Left kidney (tissue), 8 donors: ENCODE measurements at places on chromosomes 2 and 18.

GRCh38 chr18:54916507-54916906 lies 42.8 kb downstream of the CCDC68 start:
- DNase-seq, result no peak

GRCh38 chr2:54228945-54229344 lies 27.1 kb downstream of the TSPYL6 start:
- no peak for DNase-seq

DNA sequence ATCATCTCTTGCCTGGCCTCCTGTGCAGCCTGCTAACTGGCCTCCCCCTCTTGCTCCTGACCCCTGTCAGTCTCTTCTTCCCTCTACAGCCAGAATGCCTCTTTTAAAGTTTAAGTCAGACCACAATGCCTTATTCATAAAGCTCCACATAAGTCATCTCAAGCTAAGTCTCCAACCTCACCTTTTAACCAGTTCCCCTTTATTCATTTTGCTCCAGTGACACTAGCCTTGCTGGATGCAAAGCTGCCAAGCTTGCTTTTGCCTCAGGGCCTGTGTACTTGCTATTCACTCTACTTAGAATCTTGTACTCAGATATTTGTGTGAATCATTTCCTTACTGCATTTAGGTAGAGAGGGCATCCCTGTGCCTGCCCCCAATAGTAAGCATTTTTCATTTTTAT lies 180.9 kb downstream of the PDE1A start:
- DNase-seq, result no peak

GRCh38 chr2:200800458-200800857 lies 11.3 kb upstream of the BZW1 start:
- no peak for DNase-seq

GRCh38 chr2:17830053-17831034 lies 14.1 kb downstream of the MSGN1 start:
- DNase-seq, result peak; percentile 84

- DNase-seq, result no peak
Measured at GRCh38 chr2:150045601-150046000, 441.9 kb downstream of the RND3 start.

GRCh38 chr2:43238176-43238575 lies 11.8 kb upstream of the ZFP36L2 start:
- DNase-seq, result no peak

GRCh38 chr2:68721482-68722101 lies 13.0 kb upstream of the ARHGAP25 start:
- DNase-seq, result no peak

DNA sequence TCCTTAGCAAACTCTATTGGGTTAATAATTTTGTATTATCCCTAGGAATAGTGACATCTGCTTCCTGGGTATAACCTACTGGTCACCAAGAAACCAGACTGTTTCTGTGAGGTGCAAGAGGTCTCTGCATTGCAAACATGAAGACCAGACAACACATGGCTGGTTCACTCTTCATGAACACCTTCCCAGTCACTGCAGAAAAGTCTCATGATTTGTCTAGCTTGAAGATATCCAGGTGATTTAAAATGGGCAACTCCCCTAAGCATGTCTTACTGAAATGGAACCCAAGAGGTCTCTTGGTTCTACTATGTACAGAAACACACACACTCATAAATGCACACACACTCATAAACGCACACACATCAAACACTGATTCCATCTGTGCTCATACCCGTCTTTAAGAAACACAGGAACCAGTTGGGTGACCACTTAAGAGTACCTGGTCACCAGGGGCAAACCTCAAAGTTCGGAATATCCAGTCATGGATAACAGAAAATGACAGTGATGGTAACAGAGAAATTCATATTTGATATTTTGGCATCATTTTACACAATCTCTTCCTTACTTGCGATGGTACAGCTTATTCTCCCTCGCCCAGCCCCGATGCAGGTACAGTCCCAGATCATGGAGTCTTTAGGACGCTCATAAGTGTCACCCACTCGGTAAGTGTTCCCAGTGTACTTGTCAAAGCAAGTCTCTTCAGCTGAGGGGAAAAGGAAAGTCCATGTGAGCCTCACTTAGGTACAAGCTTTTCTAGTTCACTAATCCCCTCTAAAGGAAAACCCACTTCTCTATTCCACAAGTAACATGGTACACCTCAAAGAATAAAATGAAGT lies 2.9 kb downstream of the FN1 start:
- DNase-seq, result no peak

DNA sequence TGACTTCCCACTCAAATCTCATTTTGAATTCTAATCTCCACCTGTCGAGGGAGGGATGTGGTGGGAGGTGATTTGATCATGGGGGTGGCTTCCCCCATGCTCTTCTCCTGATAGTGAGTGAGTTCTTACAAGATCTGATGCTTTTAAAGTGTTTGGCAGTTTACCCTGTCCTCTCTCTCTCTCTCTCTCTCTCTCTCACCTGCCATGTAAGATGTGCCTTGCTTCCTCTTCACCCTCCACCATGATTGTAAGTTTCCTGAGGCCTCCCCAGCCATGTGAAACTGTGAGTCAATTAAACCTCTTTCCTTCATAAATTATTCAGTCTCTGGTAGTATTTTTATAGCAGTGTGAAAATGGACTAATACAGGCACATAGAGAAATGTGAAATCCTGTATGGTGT lies 7.0 kb upstream of the LDAH start:
- DNase-seq, result no peak

GRCh38 chr2:1278861-1279260 lies 134.4 kb upstream of the TPO start:
- DNase-seq, result no peak

DNA sequence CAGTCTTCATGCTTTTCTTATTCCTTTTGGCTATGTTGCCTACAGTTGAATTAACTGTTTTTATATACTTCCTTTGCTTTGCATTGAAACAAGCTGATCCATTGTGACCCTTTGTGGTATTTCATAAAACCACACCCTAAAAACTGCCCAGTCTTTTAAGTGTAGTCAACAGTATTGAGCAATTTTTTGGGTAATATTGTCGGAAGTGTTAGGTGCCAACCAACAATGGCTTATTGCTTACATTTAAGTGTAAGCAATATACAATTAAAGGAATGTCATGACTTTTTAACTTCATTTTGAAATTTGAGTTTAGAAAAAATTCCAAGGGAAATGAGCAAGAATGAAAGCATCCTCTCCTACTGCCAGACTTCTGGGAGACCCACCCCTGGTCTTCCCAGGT lies 174.1 kb downstream of the NEDD4L start:
- DNase-seq, result no peak
